Ovary (tissue), 10 donors: ENCODE measurements at places on chromosomes 3 and 15.

- no peaks in the 10 kb centered on the region for H3K4me1 ChIP-seq
- no peak overlapping the region for H3K27ac ChIP-seq
- no peak for DNase-seq
- no peaks in the 10 kb centered on the region for H3K27me3 ChIP-seq
These were observed 44.0 kb downstream of the KBTBD12 start for GRCh38 chr3:127959041-127959440.

DNA sequence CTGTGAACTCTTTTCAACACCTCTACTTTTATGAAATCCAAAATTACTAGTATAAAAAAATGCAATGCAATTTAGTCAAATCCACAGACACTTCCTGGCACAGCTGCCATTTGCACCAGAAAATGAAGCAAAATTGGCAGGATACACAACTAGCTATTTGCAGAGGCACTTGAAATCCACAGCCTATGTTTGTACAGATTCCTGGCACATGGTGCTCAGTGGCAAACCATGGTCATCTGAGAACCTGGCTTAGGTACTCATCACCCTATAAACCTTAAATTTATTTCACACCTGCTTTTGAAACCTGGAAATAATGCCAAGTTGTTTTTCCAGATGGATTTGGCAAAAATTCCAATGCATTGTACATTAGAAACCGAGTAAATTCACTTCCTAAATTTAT is 20.2 kb upstream of the PPM1L start:
- H3K4me1 ChIP-seq, result no peaks in the 10 kb centered on the region
- H3K27me3 ChIP-seq, result no peaks in the 10 kb centered on the region
- DNase-seq, result no peak

- no peak overlapping the region for H3K27ac ChIP-seq
- H3K4me1 ChIP-seq, result peaks cover 2% of the 10 kb centered on the region
- H3K36me3 ChIP-seq, result no peaks in the 10 kb centered on the region
- H3K27me3 ChIP-seq, result no peaks in the 10 kb centered on the region
- no peak overlapping the region for H3K4me3 ChIP-seq
These were observed 39.4 kb upstream of the TRIM71 start for GRCh38 chr3:32778389-32778788.

GRCh38 chr3:45098310-45098709 is 47.9 kb downstream of the CDCP1 start:
- DNase-seq, result no peak
- no peak overlapping the region for H3K27ac ChIP-seq
- no peaks in the 10 kb centered on the region for H3K36me3 ChIP-seq
- no peaks in the 10 kb centered on the region for H3K4me1 ChIP-seq

DNA sequence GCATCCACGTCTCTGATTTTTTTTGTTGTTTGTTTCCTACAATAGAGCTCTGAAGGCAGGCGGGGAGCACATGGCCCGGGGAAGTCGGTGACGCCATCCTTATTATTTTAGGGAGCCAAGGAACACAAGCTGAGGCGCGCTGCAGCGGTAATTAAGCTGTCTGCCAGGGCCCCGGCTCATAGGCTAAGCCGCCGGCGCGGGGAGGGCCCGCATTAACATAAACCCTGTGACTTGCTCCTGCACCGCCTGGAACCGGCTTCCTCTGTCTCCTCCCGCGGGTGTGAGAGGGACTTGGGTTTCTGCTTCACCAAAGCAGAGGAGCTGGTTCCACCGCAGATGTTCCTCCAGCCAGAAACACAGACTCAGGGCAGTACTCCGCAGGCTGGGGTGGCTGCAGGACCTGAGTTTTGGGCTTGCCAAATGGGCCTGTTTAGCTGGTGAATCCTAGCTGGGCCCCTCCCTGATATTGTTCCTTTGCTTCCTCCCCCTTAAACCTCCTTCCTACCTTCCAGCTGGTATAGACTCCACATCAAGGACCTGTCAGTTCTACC is 25.3 kb downstream of the ANP32A start:
- no peak overlapping the region for H3K27ac ChIP-seq
- H3K4me3 ChIP-seq, result no peak overlapping the region
- H3K27me3 ChIP-seq, result no peaks in the 10 kb centered on the region
- no peaks in the 10 kb centered on the region for H3K36me3 ChIP-seq
- peaks cover 14% of the 10 kb centered on the region for H3K4me1 ChIP-seq

DNA sequence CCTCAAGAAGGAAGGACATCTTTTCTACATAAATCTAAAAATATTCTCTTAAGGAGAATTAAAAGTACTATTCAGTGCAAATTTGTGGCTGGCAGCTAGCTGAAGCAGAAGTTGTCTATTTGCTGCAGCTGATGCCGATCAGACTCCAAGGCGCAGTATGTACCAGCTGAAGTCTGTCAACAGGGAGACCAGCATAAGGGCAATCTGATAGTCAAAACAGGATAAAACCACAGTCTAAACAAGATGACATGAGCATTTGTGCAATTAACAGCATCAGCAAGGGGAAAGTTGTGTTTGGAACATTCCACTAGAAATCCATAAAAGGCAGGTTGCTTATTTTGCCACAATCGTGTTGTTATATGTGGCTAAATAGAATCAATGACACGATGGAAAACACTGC is 198.2 kb upstream of the ROBO2 start:
- no peak overlapping the region for H3K4me3 ChIP-seq
- DNase-seq, result no peak
- no peaks in the 10 kb centered on the region for H3K27me3 ChIP-seq
- H3K36me3 ChIP-seq, result no peaks in the 10 kb centered on the region
- H3K4me1 ChIP-seq, result peaks cover 2% of the 10 kb centered on the region

DNA sequence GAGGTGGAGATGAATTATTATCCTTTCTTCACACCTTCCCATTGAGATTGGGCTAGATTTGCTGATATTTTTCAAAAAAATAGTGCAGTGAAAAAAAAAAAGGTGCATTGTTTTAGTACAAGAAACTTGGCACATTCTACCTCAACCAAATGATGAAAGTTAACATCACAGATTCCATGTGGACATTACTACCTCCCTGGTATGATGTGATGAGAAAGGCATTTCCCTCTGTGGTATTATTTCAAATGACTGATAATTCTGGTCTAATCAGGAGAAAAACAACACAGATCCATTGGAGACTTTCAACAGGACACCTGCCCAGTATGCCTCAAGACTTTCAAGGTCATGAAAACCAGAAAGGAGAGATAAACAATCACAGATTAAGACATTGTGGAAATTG is 313.4 kb downstream of the BCHE start:
- no peak for DNase-seq
- H3K4me1 ChIP-seq, result no peaks in the 10 kb centered on the region
- H3K27ac ChIP-seq, result no peak overlapping the region
